Stimulated activated CD8-positive, alpha-beta memory T cell treated with anti-CD3 and anti-CD28 coated beads, Interleukin-15, amount 100 ng/mL, for 1 hour (primary cell): ENCODE measurements at places on chromosomes 5 and 9.

- DNase-seq = no peak
These were observed 29.6 kb downstream of the DNM1 start for GRCh38 chr9:128232528-128233428.

- DNase-seq = no peak
These were observed 5.5 kb downstream of the NR3C1 start for GRCh38 chr5:143398053-143398355.

GRCh38 chr5:79135790-79136553 lies 24.4 kb downstream of the BHMT start:
- DNase-seq = no peak

- no peak for DNase-seq
These were observed 4.5 kb downstream of the TTC23L start for GRCh38 chr5:34843497-34843896.

GRCh38 chr9:92749071-92749933 lies 15.3 kb downstream of the BICD2 start:
- DNase-seq = no peak

DNA sequence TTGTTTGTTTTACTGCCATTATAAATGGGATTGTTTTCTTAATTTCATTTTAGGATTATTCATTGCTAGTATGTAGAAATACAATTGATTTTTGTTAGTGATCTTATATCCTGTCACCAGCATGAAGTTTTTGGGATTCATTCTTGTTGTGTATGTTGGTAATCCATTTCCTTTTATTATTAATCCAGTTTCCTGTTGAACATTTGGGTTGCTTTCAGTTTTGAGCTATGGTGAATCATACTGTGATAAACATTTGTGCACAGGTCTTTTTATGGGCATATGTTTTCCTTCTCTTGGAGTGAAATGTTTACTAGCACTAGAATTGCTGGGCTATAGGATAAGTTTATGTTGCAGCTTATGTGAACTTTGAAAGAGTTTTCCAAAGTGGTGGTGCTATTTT lies 69.6 kb downstream of the MAN2A1 start:
- no peak for DNase-seq

DNA sequence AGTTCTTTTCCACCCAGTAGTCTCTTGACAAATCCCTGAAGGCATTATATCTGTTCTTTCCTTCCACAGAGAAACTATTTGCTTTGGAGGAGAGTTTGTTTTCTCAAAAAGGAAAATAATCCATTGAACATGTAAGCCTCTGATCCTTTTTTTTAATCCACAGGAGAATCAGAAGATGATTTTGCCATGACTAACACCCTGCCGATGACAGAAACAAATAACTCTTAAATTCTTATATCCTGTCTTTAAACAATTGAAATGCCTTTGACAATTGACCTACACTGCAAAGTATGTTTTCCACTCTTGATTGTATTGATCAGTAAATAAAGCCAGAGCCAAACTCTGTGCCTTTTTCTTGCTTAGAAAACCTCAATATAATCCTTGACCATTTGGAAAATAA lies 666.4 kb upstream of the CTNND2 start:
- DNase-seq = no peak

DNA sequence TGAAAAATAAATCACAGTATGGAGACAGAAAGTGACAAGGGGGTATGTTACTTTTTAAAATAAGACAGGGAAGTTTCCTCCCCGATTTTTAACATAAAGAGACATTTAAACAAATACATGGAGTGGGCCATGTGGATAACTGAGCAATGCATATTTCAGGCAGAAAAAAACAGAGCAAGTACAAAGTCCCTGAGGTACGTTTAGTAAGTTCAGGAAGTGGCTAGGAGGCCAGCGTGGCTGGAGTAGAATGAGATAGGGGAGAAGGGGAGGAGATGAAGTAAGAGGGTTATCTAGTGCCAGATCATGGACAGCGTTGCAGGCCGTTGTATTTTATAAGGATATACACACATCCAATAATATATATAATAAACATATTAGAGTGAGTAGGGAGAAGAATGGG lies 84.2 kb upstream of the ELL2 start:
- no peak for DNase-seq

- DNase-seq = no peak
These were observed 132.7 kb upstream of the DMRT1 start for GRCh38 chr9:708551-709432.

- no peak for DNase-seq
These were observed 593.9 kb upstream of the GRAMD2B start for GRCh38 chr5:125829349-125829748.

- DNase-seq = no peak
These were observed 110.0 kb upstream of the SPOCK1 start for GRCh38 chr5:137609127-137609526.

DNA sequence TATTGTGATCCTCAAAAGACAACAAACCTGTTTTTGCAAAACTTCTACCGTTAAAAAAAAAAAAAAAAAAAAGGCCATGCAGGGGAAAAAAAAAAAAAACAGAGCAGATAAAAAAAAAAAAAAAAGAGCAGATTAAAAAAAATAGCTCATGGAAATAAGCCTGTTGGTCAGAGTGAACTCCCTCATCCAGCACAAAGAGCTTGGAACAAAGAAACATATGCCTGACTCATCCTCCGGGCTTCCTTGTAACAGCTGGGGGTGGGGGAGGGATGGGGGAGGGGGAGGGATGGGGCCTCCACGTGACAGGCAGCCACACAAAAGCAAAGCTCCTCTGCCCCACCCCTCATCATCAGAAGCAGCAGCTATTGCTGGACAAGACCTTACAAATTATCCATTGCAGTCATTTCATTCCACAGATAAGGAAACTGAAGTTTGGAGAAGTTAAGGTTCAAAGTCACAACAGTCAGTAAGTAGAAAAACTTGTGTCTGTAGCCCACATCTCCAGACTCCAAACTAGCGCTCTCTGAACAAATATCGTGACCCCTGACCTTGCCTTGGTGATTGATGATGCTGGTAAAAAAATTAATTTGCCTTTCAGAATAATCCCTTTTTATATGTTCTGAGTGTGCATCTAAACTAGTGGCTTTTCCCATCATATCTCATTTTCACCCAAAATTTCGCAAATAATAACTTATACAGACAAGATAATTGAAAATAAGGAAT lies 38.9 kb downstream of the SLC35D2 start:
- DNase-seq = no peak

DNA sequence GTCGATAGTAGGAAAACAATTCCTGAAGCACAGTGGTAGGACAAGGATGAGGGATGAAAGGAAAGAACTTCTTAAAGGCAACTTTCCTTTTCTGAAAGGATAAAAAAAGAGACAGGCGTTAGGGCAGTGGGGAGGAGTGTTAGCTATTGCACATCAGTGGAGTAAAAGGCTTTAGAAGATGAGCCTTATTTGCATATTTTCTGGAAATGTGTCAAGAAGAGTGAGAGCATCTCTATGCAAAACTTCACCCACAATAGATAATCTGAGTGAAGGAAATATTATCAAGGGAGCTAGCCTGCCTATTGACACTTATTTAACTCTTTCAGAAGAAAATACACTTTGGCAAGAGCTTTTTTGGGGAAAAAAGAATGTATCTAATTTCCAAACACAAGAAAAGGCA lies 151.6 kb downstream of the MACIR start:
- DNase-seq = no peak

- DNase-seq = no peak
These were observed 103.6 kb downstream of the PBX3 start for GRCh38 chr9:125850763-125851162.

DNA sequence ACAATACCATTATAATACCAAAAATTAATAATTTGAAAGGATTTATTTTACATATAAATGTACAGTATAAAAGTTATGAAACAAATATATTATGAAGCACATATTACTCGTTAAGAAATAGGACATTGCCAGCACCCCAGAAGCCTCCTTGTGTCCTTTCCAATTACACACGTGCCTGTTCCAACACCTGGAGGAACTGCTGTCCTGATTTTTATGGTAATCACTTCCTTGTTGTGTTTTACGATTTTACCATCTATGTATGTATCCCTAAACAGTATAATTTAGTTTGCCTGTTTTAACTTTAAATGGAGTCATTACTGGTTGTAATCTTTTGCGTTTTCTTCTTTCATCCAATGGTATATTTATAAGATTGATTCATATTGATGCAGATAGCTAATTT lies 105.0 kb downstream of the CDC42SE2 start:
- DNase-seq = no peak

- DNase-seq = no peak
These were observed 95.2 kb downstream of the C9orf152 start for GRCh38 chr9:110112792-110113191.

DNA sequence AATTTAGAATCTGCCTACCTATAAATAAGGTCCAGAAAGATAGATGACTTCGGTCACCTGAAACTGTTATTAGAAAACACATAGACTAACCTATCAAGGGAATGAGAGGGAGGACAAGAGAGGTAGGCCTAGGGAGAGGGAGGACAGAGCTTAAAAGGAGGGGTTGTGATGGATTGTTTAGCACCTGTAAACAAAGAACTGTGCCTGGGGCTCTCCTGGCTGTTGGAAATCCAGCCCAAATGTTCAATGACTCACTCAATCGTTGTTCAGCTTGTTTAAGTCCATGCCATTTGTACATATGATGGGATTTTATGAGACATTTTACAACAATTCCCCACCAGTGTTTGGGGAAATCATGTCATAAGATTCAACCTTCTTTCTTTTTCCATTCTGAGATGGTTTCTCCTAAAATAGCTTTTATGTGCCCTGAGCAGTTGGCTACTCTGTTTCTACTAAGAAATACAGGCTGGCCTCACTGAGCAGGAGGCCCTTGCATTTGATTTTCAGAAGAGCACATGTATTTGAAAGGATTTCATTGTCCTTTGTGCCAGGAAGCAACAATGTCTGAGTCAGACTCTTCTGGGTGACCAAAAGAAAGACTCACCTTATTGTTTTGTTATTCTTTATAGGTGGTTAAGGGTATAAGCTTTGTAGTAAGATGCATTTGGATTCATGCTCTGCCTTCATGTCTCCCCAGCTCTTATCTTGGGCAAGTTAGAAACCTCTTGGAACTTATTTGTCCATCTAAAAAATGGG lies 48.2 kb upstream of the GPR151 start:
- no peak for DNase-seq

GRCh38 chr5:71699751-71700150 lies 19.3 kb upstream of the CARTPT start:
- no peak for DNase-seq

DNA sequence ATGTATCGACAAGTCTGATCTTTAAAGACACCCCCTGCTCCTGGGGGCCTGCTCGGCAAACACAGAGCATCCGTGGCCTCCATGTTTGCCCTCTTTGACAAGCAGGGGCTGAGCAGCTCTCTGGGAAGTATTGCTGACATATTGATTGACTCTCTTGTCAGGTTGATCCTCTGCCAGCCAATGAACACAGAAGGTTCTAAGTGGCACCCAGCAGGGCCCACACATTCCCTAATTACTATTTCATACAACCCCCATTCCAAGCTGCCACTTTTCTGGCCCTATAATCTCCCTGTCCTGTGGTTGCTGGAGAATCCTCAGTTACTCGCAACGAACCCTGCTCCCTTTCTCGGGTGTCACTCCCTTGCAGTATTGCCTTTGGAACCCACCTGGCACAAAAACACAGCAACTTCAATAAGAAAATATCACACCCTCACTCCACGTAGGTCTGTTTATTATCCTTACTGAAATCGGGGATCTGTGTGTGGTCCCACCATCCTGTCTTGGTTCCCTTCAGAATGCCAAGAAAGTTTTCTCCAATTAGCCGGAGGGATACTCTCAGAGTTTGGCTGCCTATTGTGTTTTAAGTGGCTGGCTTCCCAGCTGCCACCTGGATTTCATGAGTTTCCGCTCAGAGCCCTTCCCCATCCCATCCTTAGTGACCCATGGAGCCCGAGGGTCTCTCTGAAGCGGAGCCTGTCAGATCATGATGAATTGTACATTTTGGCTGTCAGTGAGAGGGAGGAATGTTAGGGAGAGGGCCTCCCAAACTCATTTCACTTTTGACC lies 249.0 kb upstream of the WWC1 start:
- DNase-seq = no peak

DNA sequence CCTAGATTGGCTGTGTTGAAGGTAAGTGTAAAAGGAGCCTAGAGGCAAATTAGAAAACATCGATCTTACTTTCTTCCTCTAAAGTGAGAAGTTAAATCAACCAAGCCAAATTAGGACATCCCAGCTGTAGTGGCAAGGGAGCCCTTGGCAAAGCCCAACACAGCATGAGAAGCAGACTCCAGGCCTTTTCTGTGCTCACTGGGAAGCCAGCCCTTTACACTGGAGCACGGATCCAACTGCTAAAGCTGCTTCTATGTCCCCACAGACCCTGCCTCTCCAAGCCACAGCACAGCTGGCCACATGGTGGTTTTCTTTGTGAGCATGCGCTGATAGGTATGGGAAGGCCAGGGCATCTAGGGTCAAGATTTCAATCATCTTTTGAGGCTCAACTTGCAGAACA lies 94.1 kb downstream of the APBA1 start:
- DNase-seq = no peak

DNA sequence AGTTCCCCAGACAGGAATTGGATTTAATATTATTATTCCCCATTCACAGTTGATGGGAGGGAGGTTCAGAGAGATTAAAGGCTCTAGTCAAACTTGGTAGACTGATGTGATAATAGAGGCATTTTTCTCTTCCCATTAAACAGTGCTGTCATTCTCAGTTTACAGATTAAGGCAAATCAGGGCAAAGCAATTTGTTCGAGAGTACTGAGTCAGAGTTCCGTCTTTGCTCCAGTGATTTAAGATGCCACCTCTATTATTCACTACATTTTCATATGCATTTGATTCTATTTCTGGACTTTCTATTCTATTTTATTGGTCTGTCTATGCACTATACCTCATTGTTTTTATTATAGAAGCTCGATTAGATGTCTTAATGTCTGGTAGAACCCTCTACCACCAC lies 201.0 kb upstream of the RAI14 start:
- no peak for DNase-seq
